ENCODE measurements at places on chromosomes 11 and 22.

DNA sequence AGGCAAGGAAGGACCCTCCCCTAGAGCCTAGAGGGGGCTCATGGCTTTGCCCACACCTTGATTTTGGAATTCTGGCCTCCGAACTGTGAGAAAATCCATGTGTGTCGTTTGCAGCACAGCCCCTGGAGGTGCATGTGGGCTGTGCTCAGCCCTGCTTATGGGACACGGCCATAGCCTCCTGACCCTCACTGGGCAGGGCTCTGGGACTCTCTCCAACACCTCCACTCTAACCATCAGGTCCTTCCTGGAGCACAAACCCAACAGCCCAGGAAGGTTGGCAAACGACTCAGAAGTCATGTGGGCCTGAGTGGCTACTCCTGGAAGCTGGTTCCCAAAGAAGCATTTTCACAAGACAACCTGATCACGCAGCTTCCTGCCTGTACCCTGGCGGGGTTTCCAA, 144.1 kb downstream of the CTTN start:
- DNase-seq: no peak

- DNase-seq: no peak
Measured at GRCh38 chr22:33811208-33811607, 109.1 kb downstream of the LARGE1 start.

- DNase-seq: no peak
Measured at GRCh38 chr11:95435628-95436353, 204.8 kb upstream of the SESN3 start.

DNA sequence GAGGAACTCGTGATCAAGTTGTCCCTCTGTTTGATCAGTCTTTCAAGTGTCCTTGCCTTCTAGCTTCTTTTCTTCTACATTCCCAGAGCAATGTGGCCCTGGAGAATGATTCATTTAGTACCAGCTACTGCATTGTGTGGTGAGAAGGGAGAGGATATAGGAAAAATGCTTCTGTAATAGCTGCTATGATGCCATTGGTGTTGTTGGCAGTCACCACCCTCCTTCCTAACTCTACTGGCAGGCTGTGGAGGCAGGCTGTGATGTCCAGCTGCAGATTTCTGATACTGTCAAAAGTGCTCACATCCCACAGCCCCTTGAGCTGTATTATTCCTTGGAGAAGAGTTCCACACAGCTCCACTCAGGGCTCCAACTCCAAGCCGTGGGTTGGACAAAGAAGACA, 52.8 kb downstream of the ENDOD1 start:
- DNase-seq: no peak

DNA sequence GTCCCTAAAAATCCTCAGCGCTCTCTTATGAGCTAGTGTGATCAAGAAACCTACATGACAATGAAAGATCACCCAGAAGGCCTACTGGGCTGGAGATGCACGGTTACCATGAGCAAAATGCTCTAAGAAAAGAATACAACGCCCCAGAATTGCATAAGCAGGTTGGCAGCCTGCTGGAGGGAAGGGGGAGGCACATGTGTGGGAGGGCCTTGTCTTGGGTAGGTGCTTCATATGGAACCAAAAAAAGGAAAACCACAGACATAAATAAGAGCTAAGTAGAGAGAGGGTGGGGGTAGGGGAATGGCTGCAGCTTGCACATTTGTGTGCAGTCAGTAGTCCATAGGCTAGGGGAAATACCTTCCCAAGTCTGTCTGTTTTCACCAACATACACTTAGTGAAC, 2.8 kb downstream of the SIAE start:
- DNase-seq: peak; percentile 89

DNA sequence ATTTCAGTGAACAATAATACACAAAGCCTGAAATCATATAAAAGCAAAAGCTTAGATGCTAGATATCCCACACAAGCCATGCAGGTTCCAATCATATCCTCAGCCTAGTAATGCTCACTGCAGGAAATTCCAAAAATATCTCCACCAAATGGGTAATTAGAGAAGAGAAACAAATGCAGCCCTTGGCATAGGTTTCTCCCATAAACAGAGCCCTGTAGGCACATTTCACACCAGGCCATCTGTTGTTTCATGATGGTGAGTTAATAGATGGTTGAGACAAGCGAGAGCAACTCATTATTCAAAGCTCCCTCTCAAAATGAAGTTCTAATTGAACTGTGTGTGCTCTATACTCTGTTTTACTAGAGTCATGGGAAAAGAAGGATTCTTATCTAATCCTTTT, 154.6 kb upstream of the TRPC6 start:
- DNase-seq: no peak
